ENCODE measurements at places on chromosomes 16 and 17.

GRCh38 chr17:17924857-17925250 lies 47.3 kb downstream of the TOM1L2 start:
- DNase-seq = no peak

- no peak for DNase-seq
Measured at GRCh38 chr17:3698139-3698538, 2.2 kb upstream of the P2RX5 start.

- DNase-seq = no peak
Measured at GRCh38 chr17:55324296-55324978, 59.7 kb downstream of the HLF start.

GRCh38 chr16:31833047-31833446 lies 40.6 kb upstream of the ZNF267 start:
- no peak for DNase-seq

- DNase-seq = no peak
Measured at GRCh38 chr16:1532081-1532760, 1.2 kb upstream of the TMEM204 start.

Data from stimulated activated CD4-positive, alpha-beta T cell treated with anti-CD3 and anti-CD28 coated beads, Interleukin-15, amount 100 ng/mL, for 1 hour (primary cell).